ENCODE measurements at places on chromosomes 4 and X. TPM values are rescaled to one million over a fixed set of nuclear protein-coding genes. Genes with fewer than 3 reads are reported as not detected.

DNA sequence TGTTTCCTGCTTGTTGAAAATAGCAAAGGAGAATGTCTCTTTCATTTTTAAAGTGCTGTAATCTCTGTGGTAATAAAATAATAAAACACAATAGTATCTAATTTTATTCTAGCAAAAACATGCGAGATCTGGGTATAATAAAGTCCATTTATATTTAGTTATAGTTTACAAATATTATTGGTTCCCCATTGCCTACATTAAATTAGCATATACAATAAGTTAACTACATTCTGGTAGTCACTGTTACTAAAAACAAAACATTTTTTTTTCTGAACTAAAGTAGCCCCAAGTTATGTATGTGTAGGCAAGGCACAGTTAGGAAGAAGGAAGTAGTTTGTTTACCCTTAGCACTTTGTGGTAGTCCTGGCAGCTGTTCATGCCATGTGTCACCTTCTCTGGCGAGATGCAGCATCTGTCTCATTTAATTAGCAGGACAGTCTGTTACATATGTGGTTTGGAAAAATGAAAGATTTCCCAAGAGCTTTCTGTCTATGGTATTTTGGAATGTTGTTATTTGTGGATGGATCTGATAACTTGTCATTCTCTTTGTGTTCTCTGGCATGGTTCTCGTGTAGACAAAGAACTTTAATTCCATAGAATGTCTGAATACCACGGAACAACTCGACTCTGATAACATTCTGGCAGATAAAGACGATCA, 231.3 kb upstream of the PITX2 start:
- DNase-seq: no peak

GRCh38 chr4:151567056-151567455, 158.1 kb downstream of the FHIP1A start:
- no peak for DNase-seq

DNA sequence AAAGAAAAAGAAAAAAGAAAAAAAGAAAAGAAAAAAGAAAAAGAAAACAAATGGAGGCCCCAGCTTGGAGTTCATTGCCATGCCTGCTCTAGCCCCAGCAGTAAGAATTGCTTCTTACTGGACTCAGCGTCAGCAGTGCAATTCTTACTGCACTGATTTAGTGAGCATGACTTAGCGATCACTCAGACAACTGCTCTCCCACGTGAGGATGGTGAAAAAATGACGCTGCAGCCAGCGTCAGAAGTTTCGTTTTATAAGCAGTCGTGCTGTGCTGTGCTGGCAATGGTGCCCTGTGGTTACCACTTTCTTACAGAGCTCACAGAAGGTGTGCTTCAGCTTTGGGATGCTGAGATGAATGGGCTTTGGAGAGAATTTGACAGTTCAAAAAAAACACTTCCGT, 68.3 kb upstream of the DDX3X start:
- DNase-seq: no peak

MFAP3L gene
- 0.20 TPM for total RNA-seq

- DNase-seq: peak; percentile 41
These were observed 32.7 kb downstream of the TBC1D14 start for GRCh38 chr4:6942238-6942800.

SLC25A31 gene
- not detected for total RNA-seq

DNA sequence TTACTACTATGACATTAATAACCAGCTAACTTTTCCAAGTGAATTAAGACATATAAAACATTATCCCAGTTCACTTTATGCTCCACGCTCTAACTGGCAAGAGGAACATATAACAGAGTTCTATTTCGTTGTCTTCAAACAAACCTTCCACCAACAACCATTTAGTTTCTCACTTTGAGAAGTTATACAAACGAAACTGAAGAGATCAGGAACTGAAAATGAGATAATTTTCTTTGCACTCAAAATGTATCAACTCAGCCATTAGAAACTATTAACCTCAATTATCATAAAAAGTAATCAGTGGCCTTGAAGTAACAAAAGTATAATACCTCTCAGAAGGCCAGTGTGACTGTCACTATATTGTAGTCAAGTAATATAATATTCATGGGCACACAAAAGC, 70.1 kb downstream of the CHM start:
- no peak for DNase-seq

UGT2B15 gene
- total RNA-seq: not detected

All from pulmonary artery endothelial cell (primary cell).